ENCODE measurements at places on chromosomes 3 and 15.

DNA sequence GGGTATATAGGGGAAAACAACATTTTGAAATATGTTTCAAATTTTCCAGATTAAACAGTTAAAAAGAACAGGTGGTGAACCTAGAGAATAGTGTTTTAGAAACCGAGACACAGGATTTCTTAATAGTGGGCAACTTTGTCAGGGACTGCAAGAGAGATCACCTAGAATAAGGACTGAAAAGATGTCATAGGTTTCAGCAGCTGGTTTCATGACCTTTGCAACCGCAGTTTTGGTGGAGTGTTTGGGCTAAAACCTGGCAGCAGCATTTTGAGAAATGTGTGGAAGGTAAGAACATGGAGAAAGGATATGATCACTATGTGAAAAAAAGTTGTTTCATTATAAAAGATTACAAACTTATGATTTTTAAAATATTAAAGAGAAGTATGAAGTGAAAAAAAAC lies 34.9 kb downstream of the PRKCI start:
- peak; percentile 47 for DNase-seq

DNA sequence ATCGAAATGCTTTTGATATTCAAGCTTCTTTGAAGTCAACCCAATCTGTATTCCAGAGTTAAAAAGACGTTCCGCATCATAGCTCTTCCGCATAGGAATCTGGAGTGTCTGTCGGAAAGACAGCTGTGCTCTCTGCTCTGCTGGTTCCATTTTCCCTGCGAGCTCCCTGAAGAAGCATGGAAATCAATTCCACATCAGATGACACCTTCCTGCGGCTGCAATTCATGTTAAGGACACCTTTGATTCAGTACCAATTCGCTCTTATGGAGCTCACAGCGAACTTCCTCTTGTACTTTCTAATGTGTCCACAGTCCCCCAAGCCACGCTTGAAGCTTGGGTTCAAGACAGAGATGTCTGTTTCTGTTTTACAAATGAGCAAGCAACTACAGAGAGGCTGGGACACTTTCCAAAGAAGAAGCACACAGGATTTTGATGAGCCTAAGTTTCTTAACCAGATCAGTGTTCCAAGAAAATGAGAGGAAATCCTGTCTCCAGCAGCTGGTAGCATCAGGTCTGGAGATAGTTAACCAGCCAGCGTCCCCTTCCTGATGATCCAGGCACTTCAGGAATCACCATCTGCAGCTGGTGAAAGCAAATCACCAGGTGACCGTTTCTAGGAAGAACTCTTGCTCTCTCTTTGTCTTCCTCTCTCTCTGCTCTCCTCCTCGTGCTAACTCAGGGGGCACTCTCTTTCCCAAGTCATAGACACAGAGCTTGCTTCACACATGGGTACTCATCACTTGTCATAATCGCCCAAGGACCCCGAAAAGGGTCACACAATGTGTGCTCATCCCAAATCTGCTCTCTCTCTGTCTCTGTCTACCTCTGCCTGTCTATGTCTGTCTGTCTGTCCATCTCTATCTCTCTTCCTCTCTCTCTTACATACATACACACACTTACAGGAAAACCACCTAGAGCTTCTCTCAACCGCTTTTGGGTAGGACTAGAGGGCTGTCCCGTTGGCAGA lies 281.8 kb downstream of the FAM43A start:
- no peak for DNase-seq

GRCh38 chr15:57134851-57135250 lies 216.4 kb downstream of the TCF12 start:
- DNase-seq: no peak

- DNase-seq: no peak
Observed at GRCh38 chr3:156772588-156773206, 53.5 kb upstream of the LEKR1 start.

DNA sequence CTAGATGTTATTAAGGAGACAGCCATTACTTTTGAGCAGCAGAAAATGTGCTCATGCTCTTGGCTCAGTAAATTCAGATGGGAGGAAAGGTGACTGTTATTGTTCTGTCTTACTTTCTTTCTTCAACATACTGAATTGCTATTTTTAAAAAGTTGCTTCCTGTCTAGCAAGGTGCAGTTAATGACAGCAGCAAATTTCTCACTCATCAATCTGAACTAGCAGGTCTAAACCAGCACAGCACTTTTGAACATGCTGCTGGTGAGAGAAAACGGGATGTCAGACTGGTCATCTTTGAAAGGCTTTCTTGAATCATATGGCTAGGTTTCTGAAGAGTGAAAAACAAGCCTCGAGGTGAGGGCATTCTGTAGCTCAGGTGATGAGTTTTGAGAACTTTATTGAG lies 384.7 kb downstream of the MFSD1 start:
- peak; percentile 49 for DNase-seq

DNA sequence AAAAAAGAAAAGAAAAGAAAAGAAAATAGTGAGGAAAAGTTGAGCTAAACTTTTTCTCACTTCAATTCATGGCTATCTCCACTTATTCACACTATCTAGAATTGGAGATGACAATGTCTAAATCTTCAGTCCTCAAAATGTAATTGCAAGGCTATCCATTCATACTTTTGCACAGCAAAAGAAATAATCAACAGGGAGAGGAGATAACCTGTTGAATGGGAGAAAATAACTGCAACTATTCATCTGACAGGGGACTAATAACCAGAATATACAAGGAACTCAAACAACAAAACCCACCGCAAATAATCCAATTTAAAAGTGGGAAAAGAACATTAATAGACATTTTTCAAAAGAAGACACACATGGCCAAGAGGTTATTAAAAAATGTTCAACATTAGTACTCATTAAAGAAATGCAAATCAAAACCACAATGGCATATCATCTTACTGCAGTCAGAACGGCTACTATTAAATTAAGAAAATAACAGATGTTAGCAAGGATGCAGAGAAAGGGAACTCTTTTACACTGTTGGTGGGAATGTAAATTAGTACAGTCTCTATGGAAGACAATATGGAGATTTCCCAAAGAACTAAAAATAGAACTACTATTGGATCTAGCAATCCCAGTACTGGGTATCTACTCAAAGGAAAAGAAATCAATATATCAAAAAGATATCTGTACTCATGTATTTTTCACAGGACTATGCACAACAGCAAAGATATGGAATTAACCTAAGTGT lies 73.5 kb upstream of the PPIB start:
- no peak for DNase-seq

DNA sequence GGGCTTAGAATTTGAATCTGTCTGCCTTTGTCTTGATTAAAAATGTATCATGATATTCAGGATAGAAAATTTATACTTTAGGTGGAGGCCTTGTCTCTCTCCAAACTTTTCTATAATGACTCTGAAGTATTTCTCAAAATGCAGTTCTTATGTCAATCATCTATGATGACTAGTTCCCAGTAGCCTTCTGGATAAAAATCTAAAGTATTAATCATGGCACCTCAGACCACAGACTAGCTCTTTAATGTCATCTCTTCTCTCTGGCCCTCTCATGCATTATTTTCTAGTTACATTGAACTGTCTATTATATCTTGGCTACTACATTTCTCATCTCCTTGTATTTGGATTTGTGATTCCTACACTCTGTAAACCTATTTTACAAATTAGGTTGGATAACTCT lies 96.9 kb downstream of the ZPLD1 start:
- no peak for DNase-seq

- DNase-seq: no peak
Observed at GRCh38 chr3:71102111-71102983, 481.2 kb downstream of the FOXP1 start.

DNA sequence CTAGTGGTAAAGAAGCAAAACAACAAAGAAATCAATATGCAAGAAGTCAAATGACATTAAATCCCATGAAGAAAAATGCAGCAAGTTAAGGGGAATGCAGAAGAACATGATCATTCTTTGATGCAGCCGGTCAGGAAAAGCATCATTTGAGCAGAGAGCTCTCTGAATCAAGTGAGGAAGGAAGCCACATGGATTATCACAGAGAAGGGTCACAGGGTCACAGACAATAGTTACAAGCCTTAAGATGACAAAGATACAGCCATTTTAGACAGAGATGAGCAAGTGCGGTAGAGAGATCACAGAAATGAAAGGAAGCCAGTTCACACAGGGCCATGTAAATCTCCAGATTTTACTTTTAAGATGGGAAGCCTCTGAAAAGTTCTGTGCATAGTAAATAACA lies 43.9 kb downstream of the UBE3A start:
- no peak for DNase-seq

DNA sequence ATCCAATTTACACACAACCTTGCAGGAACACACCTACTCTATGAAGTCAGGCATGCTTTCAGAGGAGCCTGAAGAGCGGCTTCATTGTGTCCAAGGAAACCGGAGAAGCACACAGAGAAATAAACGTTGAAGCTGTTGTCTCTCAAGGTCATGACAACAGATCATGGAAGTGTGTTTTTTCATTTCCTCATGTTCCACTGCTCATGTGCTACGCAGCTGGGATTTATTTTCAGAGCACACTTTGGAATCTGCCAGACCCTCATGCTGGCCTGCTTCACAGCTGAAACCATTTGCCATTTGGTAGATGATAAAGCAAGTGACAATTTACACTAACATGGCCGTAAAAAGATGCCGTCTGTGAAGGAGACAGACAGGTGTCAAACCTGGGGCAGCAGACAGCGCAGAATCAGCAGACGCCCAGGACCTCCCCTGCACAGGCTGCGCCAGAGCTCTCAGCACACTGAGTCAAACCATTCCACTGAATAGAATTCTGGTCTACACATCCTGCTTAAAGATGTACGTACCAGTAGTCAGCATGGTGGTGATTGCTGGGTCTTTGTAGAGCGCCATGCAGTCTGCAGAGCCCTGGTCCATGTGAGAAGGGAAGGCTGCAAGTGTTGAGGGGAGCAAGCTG lies 99.3 kb downstream of the ARNT2 start:
- DNase-seq: no peak

GRCh38 chr3:13776253-13777050 lies 103.4 kb downstream of the WNT7A start:
- DNase-seq: no peak

DNA sequence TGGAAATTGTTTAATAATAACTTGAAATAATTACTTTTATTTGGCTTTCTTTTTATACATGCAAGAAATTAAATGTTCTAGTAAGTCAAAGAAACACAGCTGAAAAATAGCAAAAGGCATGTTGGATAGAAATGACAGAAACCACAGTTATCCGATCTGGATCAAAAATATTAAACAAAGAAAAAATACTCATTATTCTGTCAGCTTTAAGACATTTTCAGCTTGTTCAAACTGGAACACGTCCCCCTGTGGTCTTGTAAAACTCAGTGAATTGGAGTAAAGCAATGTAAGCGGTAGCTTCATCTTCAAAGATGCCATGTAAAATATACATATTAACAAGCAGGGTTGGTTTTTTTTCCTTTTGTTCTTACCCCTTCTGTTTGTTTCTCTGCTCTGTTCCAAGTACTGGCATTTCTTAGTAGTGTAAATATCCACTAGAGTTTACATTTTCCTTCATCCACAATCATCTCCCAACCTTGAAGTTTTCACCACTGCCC lies 223.4 kb downstream of the IGSF11 start:
- DNase-seq: no peak
